ENCODE measurements at places on chromosomes 1 and 21.

- DNase-seq, result peak; percentile 16
These were observed 19.2 kb downstream of the CRCT1 start for GRCh38 chr1:152533327-152533938.

GRCh38 chr1:23997812-23998211 is 17.7 kb upstream of the SRSF10 start:
- DNase-seq, result no peak

DNA sequence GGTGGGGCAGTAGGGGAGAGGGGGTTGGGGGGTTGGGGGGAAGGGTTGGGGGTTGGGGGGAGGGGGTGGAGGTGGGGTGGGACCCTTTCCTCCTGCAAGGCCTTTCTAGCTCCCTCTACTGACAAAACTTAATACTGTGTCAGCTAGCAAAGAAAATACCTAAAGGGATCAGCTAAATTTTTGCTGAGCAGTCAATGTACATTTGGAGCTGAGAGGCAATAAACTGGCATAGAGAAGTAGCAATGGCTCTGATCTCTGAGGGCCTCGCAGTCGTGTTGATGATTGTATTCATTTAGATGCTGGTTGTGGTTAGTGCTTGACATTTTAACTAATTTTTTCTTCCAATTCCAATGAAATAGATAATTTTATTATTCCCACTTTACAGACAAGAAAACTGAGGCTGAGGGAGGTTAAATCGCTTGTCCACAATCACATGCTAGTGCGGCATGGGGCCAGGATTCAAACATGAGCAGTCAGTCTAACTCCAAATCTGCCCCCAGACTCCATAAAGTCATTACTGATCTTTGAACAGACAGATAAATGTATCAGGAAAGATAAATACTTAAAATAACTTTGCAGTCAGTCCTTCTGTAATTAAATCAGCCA is 357.1 kb downstream of the DISC1 start:
- DNase-seq, result no peak

DNA sequence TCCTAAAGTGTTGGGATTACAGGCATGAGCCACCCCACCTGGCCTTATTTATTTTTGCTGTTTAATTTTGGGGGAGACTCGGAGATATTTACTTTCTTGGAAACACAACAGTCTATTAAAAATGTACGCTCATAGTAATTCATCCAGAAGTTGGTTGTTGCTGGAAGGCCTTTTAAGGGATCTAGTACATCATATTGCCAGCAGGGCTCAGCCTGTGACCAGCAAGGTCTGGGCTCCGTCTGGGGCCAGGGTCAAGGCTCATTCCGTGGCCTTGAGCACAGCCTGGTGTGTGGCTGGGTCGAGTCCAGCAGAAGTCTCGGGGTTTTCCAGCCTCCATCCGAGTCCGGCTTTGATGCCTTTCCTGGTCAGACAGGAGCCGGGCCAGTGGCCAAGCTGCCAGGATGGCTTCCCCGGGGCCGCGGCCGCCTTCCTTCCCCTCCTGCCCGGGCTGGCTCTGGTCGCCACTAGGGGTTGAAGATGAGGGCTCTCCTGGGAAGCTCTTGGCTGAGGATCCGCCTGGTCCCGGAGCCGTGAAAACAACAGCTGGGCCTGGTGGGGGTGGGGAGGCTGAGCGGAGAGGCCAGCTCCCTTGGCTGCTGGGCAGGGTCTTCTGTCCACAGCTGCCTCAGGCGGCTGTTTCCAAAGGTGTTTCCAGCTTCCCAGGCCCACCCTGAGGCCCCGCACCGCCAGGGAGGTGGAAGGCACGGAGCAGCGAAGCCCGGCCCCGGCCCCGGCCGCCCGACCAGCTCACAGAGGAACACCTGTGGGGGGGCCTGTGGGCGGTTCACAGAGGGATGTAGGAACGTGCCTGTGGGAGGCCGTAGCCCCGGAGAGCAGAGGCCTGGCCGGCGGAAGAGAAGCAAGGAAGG is 5.1 kb upstream of the VWA1 start:
- DNase-seq, result no peak

- no peak for DNase-seq
These were observed 297.2 kb downstream of the TGFB2 start for GRCh38 chr1:218642033-218642948.

GRCh38 chr21:25568246-25568645 is 39.0 kb downstream of the MRPL39 start:
- DNase-seq, result peak; percentile 47

GRCh38 chr1:177631770-177632169 is 338.1 kb downstream of the SEC16B start:
- no peak for DNase-seq

GRCh38 chr1:237528545-237528944 is 362.2 kb downstream of the ZP4 start:
- DNase-seq, result no peak

DNA sequence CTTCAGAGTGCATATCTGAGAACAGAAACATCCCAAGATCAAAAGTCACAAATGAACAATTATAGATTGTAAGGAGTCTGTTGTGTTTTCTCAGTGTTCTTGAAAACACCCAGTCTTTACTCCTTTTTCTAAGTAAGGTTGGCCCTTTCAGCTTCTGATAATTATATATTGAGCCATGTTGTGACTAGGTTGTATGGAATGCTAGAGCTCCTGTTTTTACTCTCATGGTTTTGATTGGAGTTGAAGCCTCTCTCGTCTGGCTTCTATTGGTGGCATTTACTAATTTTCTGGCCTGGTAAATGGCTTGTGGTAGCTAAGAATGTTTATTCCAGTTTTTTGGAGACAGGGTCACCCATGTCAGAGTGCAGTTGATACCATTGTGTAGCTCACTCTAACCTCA is 84.7 kb downstream of the NDUFS5 start:
- DNase-seq, result no peak

GRCh38 chr1:228095938-228096337 is 7.2 kb downstream of the C1orf35 start:
- no peak for DNase-seq

GRCh38 chr1:219412772-219413171 is 200.1 kb downstream of the ZC3H11B start:
- DNase-seq, result no peak

GRCh38 chr1:54332781-54333585 is 73.2 kb downstream of the SSBP3 start:
- no peak for DNase-seq

GRCh38 chr1:151611832-151612500 is at the start of gene SNX27:
SNX27 (plus strand) TSS chr1:151612050; CDS start chr1:151612202, 152 bp downstream.
- peak; percentile 91 for DNase-seq

DNA sequence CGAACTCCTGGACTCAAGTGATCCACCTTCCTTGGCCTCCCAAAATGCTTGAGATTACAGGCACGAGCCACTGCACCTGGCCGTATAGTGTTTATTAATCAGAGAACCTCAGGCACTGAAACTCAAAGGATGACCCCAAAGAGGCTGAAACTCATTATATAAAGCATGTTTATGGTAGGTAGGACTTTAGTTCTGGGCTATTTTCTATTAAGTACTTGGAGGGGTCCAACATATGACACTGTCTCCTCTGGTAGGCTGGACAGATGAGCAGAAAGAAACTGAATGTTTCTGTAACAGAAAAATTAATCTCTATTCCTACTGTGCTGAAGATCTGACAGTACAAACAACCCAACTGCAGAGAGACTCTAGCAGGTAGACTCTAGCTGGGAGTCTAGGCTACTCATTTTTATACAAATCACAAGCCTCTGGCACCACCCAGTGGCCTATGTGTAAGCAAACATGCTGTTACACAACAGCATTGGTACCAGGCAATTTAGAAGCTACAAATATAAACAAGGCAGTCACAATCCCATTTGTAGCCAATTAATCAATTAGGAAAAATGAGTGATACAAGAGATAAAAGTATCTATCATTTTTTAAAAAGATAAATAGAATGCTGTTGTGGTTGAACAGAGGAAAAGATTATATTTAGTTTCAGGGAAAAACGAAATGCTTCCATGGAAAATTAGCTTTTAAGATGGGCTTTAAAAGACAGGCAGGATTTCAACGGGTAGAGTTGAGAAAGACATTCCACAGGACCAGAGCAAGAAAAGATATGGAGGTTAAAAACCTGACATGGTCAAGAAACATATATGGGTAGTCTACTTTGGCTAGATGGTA is 10.4 kb downstream of the DCAF8 start:
- DNase-seq, result peak; percentile 71

DNA sequence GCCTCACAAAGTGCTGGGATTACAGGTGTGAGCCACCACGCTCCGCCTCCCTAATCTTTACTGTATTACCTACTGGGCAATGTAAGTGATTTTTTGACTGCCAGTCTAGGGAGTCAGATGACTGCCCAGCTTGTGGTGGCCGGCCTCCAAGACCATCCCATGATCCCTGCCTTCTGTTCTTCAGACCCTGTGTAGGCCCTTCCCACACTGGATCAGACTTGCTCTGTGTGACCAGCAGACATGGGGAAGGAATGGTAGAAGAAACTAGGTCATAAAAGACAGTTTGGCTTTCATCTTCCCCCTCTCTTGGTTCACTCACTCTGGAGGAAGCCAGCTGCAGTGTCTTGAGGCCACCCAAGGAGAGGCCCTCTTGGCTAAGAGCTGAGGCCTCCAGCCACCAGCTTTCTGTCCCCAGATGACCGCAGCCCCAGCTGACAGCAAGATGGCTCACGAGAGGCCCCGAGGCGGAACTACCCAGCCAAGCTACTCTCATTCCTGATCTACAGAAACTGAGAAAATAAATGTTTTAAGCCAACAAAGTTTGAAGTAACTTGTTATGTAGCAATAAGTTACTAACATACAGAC is 14.5 kb upstream of the CBR3 start:
- DNase-seq, result no peak

GRCh38 chr21:34524646-34525601 is 12.9 kb upstream of the KCNE1 start:
- no peak for DNase-seq

DNA sequence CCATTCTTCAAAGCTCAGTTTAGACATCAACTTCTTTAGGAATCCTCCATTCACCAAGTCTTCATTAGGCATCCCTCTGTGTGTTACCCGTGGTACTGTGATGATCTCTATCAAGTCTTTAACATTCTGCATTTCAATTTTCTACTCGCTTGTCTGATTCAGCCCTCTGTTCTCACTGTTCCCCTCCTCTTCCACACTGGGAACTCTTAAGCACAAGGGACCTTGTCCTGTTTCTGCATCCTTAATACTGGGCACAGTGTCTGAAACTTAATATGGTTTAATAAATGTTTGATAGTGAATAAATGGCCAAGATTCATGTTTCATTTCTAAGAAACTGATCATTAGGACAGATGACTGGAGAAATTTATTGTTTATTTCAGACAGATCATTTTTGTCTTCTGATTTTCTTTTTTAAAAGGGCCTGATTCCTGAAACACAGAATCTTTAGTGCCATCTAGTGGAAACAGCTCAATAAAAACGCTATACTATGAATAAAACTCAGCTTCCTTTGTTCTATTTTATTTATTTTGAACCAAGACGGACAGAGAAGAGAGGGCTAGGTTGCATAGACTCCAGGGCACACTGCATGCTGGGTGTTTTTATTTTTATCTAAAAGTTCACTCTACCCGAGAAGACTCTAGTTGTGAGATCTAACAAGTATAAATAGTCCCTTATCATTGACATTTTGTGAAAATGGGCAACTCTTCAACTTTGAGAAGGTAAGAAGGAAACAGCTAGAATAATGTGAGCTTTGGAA is 7.0 kb upstream of the TRIM45 start:
- DNase-seq, result peak; percentile 43

- peak; percentile 38 for DNase-seq
These were observed 71.4 kb upstream of the RAB4A start for GRCh38 chr1:229199261-229200243.

DNA sequence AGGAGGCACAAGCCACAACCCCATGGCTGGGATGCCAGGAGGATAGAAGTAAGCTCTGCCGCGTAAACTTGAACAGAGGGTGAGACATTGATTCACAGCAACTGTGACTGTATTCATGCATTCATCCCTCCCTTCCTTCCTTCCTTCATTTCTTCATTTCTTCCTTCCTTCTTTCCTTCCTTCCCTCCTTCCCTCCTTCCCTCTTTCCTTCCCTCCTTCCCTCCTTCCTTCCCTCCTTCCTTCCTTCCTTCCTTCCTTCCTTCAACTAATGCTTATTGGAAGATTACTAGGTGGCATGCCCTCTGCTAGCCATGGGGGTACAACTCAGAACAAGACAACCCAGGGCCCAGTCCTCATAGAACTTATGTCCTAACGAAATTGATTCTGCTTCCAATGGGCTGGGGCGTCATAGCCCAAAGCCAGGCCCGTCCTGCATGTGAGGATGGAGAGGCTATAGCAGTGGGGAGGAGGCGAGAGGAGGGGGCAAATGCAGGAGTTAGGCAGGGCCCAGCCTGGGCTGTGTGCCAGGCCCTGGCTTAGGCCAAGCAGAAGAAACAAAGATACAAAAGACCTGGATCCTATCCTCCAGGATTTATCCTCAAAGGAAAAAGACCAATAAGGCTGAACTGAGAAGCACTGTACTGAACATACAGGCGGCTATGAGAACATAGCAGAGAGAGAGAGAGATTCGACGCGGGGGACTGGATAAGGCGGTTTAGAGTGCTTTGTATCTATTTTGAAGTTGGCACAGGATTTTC is 24.4 kb upstream of the PAXBP1 start:
- DNase-seq, result no peak

DNA sequence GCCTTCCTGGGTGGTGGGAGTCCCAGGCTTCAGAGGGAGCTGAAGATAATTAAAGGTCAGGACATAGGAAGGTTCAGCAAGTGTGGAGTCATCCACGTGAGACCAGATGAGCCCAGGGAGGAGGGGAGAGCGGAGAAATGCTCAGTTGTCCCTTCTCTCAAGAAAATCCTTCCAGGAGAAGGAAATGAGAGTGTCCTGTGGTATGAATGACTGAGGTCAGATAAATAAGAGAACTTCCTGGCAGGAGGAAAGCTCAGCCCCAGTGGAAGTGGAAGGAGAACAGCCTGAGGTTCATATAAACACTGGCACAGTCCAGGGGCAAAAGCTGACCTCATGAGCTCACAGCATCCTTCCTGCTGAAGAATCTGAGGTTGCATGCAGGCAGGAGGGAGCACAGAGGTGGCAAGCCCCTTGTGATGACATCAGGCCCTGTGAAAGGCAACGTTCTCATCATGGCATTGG is 97.6 kb downstream of the NAV1 start:
- DNase-seq, result no peak

DNA sequence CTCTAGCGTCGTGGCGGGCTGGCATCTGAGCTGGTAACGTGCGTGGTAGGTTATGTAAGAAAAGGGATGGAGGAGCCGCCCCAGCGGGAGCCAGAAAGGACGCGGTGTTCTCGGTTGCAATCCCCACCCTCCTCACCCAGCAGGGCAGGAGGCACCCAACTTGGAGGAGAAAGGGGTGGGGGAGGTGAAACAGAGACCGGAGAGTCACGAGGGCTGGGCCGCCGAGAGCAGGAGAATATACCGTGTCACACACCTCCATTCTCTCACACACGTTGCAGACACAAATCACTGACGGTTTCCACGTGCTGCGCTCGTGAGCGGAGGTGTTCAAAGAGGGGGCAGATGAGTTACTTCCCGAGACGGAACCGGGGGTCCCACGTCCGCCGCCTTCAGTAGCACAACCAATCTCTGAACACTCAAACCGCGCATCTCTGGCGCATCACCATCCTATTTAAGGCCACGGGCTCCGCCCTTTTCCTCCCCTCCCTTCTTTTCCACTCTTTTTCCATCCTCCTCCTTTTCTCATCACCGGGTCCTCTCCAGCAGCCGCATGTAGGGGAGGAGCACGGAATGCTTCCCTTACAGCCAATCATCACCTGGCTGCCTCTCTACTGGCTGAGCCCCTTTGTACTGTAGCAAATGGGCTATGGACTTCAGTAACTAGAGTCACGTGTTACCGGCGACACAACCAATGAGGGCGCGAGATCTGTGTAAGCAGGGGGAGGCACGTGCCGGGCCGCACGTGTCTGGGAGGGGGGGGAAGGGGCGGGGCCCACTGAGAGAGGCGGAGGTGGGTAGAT is at the start of gene CIART:
Gene CIART (plus strand): TSS at position 797 of the 800 bp plus-strand sequence. CDS start 714 bp downstream, outside the sequence.
- DNase-seq, result peak; percentile 90

GRCh38 chr1:168709405-168710363 is 19.3 kb downstream of the DPT start:
- DNase-seq, result no peak

- no peak for DNase-seq
These were observed 29.0 kb downstream of the METTL18 start for GRCh38 chr1:169765580-169766331.
